ENCODE measurements at places on chromosomes 12 and 14. TPM values are rescaled to one million over a fixed set of nuclear protein-coding genes. Genes with fewer than 3 reads are reported as not detected.

The CLSTN3 gene
- total RNA-seq: not detected

The ACACB gene
- 0.20 TPM for total RNA-seq

DNA sequence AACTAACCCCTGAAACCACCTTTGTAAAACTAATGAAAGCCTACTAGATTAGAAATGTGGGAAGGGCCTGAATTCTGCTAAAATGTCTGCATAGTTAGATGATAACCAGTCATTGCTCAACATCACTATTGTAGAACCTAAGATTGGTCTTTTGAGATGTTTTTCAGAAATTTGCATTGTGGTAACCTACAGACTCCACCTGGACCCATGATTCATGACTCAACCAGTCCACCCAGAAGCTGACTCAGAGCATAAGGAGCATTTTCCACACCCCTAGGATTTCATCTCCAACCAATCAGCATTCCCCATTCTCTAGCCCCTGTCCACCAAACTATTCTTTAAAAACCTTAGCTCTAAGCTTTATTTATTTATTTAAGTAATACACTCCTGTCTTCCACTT, 30.4 kb upstream of the CHGA start:
- no peak for DNase-seq

- no peak for DNase-seq
Observed at GRCh38 chr14:51648296-51648695, 3.4 kb upstream of the FRMD6 start.

GRCh38 chr12:72033991-72034390, 95.3 kb downstream of the TPH2 start:
- DNase-seq: no peak

The ERP27 gene
- total RNA-seq: not detected

All from MG63 (cell line).